NCI-H1105 (cell line): ENCODE measurements at places on chromosomes 2 and 18.

DNA sequence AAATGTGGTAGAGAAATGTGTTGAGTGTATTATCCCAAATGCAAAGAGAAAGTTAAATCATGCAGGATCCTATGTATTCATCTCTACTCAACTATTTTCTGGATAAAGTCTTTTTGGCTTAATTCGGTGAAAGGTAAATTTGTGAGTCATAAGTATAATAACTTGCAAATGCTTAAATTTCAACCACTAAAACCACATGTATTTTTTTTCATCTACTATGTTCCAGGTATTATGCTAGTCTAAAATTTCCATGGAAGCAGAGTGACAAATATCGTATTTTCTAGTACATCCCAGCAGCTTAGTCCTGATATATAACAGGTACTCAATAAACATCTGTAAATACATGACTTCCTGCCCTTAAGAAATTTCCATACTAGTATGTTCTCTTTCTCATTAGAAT, 6.2 kb downstream of the ALS2 start:
- no peak for DNase-seq

DNA sequence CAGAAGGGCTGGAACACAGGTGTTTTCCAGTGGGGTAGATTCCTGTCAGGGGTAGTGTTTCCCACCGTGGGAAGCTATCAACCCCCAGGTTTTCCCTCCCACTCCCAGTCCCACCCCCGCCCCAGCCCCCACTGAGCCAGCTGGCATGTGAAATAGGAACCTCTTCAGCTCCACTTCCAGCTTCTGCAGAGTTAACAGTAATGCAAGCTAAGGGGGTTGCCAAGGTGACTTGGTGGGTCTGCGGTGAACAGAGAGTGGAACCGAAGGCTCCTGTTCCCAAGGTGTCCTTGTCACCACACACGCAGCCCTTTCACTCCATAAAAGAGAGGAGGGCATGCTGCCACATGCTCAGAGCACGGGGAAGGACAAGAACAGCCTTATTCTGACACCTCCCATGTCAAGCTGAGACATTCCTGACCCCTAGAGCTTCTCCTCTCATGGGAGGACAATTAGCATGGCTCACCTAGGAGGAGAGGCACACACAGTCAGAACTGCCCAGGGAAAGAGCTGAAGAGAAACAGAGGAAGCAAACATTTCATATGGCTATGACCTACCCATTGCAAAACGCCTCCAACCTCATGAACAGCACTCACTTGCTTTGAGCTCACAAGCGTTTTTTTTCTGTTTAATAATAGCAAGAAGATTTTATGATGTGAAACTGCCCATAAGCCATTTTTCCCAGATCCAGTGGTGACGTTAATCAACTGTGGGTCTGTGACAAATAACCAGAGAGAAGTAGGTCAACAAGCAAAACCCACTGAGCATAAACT, 39.8 kb upstream of the TBC1D8 start:
- no peak for DNase-seq

- DNase-seq: peak; percentile 53
Measured at GRCh38 chr2:21251216-21251980, 127.6 kb downstream of the TDRD15 start.

DNA sequence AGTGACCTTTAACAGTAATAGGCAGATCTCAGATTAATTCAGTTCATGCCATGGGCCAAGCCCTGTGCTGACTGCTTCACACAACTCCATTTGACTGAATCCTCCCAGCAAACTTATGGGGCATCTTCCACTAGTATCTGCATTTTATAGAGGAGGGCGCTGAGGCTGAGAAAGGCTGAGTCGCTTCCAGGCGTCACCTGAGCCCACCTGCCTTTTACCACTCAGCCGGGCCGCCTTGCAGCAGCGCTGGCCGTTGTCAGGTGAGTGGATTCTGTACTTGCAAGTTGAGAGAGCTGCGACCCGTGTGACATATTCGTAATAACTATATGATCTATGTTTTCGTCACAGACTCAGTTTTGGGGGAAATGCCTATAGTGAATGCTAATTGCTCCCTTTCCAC, 59.3 kb upstream of the B3GNT7 start:
- no peak for DNase-seq

DNA sequence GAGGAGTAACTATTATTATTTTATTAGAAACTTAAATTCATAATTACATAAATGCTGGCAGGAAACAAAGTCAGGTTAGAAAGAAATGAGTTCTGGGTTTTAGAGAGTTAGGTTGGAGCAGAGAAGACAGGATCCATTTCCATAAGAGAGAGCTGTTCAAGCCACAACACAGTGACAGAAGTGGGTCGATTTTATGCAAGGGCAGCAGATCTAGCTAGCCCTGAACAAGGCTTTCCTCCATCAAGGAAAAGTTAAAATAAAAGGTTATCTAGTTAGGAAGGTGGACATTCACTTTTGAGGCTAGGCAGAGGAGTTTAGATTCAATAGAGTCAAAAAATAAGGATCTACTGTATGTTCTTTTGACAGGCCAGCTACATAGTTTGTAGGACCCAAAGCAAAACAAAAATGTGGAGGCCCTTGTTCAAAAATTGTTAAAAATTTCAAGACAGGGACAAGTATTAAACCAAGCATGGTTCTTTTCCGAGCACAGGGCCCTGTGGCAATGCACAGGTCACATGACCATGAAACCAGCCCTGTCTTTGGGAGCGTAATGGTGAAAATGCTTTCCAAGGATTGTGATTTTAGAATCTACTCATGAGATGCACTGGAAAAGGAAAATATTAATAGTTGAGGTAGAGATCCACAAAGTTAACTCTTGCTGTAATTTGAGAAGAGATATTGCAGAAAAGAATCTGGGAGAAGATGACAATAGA, 91.2 kb upstream of the CREB1 start:
- no peak for DNase-seq

- no peak for DNase-seq
Measured at GRCh38 chr2:220162320-220162719, 534.9 kb downstream of the SLC4A3 start.

GRCh38 chr2:99682275-99683060, 192.7 kb upstream of the REV1 start:
- no peak for DNase-seq

DNA sequence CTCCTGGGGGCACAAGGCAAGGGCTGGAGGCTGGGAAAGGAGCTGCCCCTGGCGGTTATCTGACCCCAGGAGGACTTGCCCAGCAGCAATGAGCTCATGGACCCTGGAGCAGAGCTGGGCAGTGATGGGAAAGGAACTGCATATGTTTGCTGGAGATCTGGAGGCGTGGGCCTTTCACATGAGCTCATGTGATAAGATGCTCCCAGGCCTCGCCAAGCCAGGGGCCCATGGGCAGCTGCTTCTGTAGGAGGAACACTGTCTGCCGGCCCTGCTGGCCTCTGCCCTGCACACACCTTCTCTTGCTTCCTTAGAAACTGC, 9.0 kb upstream of the NPPC start:
- DNase-seq: no peak

- DNase-seq: no peak
Measured at GRCh38 chr18:33820517-33821371, 242.7 kb downstream of the ASXL3 start.
